ENCODE measurements at places on chromosomes 3 and 15.

- DNase-seq = no peak
Measured at GRCh38 chr15:85555875-85556617, 175.6 kb downstream of the AKAP13 start.

- DNase-seq = no peak
Measured at GRCh38 chr3:68007621-68008226, 353.3 kb upstream of the SUCLG2 start.

- DNase-seq = peak; percentile 60
Measured at GRCh38 chr3:57068437-57069089, 8.1 kb downstream of the SPATA12 start.

DNA sequence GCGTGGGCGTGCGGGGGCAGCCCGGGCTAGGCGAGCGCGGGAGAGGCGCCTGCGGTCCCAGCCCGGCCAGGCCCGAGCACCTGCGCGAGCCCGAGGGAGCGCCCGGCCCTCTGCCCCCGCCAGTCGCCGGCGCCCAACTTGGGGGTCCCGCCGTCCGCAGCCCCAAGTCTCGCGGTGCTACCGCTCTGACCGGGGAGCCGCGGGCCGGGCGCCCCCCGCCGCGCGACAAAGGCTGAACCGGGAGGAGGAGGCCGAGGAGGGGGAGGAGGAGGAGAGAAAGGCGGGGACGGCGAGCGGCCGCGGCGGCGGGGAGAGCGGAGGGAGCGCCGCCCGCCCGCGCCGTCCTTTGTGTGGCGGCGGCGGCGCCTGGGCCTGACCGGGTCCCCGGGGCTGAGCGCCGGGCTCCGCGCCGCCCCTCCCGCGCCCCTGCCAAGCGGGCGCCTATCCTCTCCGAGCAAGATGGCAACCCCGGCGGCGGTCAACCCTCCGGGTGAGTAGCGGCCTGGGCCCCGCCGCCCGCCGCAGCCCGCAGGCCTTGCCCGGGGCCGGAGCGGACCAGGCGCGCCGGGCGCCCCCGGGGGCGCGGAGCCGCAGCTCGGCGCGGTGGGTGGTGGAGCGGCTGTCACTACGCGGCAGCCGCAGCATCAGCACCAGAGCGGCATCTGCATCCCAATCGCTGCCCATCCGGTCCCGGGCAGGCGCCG is at the start of gene ARNT2:
Gene ARNT2 (plus strand): TSS at position 326 of the 704 bp plus-strand sequence. CDS start 134 bp downstream, at position 460.
- no peak for DNase-seq

DNA sequence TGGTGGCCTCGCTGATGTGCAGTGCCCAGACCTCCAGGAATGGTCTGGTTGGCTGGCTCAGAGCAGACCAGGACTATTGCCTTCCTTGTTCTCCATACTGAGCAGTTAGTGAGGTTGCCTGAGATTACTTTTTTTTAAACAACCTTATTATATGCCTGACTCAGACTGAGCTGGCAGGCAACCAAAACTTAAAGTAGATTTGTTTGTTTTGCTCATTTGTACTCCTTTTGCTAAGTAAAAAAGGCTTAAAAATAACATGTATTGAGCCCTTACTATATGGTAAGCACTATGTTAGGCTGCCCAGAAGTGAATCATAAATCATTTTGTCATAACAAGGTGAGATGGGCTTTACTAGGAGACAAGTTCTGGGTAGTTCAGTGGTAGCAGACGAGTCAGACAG is 92.4 kb downstream of the GHSR start:
- peak; percentile 82 for DNase-seq

DNA sequence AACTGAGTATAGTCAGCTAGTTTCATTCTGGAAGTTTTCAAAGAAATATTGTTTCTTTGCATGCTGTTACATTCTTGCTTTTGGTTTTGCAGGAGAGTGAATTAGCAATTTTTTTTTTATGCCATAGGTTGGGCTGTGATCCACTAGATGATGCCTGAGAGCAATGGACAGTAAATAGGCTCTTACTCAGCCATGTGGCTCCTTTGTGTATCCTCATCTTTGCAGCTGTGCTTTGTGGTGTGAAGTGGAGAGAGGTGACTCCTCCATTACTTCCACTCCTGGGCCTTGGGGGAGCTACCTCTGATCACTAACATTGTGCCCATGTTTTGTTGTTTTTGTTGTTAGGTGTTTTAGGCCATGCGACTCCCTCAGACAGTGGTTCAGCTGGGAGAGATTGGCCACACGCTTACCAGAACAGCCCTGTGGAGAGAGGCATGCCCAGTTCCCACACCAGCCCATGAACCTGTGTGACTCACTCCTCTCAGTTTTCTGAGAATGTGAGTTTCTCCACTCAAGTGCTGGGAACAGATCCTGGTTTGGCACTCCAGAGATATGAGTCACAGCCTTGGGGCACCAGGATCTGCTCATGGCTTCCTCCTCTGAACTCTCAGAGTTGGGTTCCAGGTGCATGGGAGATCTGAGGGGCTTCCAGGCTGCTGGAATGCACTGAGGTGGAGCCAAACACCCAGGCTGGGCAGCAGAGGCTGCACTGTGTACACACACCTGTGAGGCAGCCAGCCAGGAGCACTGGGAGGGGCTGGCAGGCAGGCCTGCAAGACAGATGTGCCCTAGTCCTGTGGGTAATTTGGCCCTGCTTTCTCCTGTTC is 785.3 kb downstream of the ROBO2 start:
- peak; percentile 62 for DNase-seq

GRCh38 chr3:32819551-32820348 is 2.0 kb downstream of the TRIM71 start:
- no peak for DNase-seq

DNA sequence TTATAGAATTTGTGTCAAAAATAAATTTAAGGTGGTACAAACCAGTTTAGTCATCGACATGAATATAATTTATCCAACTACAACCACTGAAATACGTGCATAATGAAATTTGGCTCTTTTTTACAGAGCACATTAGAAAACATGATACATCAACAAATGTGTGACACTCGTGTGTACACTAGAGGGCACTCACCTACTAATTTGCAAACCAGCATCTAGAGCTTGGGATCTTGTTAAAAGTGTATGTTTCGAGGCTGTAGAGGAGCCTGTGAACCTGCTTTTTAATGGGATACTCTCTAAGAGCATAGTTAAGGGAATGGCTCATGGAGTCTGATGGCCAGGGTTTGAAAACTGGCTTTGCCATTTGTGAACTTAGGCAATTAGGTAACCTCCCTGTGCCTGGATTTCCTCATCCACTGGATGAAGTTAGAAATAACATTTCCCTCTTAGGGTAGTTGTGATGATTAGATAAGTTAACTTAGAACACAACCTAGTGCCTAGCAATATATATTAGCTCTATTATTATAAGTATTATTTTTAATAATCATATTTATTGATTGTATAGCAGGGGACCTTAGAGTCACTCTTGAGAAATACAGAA is 8.8 kb upstream of the CPOX start:
- no peak for DNase-seq

- DNase-seq = no peak
Measured at GRCh38 chr15:50653156-50653743, 33.3 kb downstream of the TRPM7 start.

GRCh38 chr3:197376735-197377555 is 78.5 kb upstream of the DLG1 start:
- no peak for DNase-seq

DNA sequence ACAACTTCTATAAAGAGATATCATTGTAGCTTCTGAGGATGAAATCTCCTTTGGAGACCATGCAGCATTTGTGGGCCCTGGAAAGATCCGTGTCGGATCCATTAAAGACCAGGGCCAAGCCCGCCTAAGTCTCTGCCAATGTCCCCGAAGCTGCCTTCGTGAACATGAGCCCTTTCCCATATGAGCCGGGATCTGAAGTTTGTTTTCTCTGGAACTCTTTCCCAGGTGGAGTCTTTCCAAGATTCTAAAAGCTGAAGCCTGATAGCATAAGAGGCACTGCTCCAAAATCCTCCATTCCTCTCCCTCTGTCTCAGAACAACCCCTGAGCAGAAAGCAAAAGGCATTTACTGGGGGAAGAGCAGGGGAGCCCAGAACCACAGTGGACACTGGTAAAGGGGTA is 274.6 kb downstream of the NTRK3 start:
- DNase-seq = no peak

- DNase-seq = no peak
Measured at GRCh38 chr15:25693321-25694238, 169.5 kb downstream of the ATP10A start.

- DNase-seq = no peak
Measured at GRCh38 chr3:99896482-99896881, 78.8 kb downstream of the CMSS1 start.

DNA sequence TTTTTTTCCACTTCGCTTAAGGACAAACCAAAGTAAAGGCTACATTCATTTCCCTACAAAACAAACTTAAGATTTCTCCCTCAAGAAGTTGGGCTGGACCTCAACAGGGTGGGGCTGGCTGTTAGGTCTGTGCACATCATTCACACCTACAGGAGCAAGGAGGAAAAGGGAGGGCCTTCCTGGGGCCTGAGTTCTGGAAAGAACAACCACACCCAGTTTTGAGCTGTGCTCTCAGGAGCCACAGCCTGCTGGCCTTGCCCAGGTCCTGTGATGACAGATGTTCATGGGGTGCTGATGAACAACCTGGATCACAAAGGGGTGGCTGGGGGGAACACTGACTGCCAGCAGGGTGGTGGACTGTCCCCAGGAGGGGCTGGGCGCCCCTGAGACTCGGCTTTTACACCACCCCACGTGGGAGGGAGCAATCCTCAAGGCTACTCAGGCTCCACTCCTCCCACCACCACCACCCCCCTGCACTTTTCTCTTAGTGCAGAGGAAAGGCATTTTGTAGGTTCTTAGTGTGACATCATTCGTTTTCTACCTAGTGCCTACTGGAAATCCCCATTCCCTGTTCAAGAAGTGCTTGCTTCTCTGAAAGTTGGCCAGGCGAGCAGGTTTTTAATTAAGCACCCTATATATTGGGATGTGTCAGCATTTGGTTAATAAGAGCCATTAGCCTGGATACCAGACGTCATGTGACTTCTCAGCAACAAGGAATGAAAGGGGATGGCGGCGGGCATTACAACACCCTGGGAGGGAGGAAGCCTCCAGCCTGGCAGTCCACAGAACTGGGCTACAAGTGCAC is 35.7 kb downstream of the CCNB2 start:
- DNase-seq = no peak

- peak; percentile 28 for DNase-seq
Measured at GRCh38 chr3:141227752-141228151, 3.9 kb upstream of the PXYLP1 start.

GRCh38 chr3:105137911-105138310 is 228.8 kb upstream of the ALCAM start:
- no peak for DNase-seq

DNA sequence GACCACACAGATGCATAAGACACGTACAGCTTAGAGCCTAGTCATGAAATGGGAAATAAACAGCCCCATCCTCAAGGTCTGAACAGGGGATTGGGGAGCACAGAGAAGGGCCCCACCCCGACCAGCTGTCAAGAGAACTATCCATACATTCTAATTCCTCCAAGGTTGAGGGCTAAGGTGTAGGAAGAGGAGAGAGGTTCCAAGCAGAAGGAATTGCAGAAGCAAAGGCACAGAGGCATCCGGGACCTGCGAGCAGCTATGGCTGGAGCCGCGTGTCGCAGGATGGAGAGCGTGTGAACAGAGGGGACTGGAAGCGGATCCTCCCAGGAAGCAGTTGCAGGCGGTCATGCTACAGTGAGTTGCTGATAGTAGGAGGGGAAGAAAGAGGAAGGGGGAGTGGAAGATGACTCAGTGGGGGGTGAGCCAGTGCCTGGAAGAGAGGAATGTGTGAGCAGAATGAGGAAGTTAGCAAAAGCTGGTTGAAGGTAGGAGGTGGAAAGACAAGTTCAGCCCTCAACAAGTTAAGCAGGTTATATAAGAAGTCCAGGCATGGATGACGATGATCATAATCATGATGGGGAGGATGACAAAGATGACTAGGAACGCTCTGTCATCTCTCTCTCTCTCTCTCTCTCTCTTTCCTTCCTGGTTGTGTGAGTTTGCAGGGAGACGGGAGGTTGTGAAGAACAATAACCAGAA is 89.7 kb downstream of the LIPC start:
- DNase-seq = peak; percentile 42

DNA sequence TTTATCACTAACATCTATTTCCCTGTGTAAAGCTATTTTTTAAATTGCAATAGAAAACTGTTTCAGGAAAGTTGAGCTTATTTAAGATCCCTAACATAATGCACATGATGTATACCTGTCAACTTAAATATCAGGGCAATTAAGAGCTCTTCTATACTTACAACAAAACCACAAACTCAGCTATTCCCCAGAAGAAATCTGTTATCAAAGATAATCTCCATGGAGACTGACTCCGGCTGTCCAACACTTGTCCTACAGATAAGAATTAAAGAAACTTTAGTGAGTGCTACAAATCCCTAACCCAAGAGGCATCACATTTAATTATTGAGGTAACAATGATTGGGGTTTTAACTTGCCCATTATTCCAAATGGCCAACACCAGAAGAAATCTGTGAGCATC is 3.4 kb downstream of the SELENOK start:
- DNase-seq = no peak

GRCh38 chr3:146166415-146166821 is 5.4 kb upstream of the PLOD2 start:
- no peak for DNase-seq

DNA sequence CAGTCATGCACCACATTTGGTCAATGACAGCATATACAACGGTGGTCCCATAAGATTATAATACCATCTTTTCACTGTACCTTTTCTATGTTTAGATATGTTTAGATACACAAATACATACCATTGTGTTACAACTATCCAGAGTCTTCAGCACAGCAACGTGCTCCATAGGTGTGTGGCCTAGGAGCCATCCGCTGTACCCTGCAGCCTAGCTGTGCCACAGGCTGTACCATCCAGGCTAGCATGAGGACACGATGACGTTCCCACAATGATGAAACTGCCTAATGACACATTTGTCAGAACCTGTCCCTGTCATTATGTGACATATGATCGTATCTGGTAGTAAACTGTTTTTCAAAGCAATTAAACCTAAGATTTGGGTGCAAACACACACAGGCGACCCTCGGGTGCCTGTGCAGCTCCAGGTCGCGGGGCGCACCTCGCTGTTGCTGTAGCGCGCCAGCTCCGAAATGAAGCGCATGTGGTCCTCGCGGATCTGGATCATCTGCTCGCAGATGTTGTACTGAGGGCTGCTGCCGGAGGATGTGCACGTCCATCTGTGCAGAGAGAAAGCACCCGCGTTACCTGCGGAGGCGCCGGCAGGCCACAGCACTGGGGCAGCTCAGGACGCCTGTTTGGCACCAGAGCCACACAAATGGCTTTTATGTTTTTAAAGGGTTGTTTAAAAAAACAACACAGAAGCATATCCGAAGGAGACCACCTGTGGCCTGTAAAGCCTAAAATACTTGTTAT is 48.2 kb downstream of the CYFIP1 start:
- no peak for DNase-seq

DNA sequence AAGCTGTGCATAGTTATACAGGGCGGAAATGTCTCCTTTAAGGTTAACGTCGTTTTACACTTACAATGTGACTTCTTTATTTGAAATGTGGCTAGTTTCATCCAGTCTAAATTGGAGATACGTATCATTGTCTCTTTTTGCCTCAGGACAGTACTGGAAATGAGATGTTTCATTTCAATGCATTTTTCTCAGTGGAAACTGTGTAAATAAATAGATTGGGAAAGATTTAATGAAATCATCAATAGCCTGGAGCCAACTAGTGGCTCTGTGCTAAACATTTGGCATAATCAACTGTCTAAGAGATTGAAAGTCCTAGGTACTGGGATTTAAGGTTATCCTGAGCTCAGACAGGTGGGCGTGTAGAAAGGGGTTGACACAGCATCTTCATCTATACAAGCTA is 691.5 kb upstream of the CCDC54 start:
- no peak for DNase-seq

- DNase-seq = no peak
Measured at GRCh38 chr3:73484656-73485248, 140.0 kb downstream of the PDZRN3 start.

GRCh38 chr3:172885704-172886103 is 135.2 kb downstream of the ECT2 start:
- DNase-seq = no peak

- no peak for DNase-seq
Measured at GRCh38 chr3:58049143-58049785, 41.0 kb downstream of the FLNB start.
